CD4-positive, alpha-beta T cell treated with Interleukin-12 subunit alpha and Interleukin-12 subunit beta, for 1 hour (primary cell): ENCODE measurements at places on chromosomes 1 and 21.

- DNase-seq, result no peak
These were observed 24.4 kb upstream of the GNG4 start for GRCh38 chr1:235673981-235674380.

DNA sequence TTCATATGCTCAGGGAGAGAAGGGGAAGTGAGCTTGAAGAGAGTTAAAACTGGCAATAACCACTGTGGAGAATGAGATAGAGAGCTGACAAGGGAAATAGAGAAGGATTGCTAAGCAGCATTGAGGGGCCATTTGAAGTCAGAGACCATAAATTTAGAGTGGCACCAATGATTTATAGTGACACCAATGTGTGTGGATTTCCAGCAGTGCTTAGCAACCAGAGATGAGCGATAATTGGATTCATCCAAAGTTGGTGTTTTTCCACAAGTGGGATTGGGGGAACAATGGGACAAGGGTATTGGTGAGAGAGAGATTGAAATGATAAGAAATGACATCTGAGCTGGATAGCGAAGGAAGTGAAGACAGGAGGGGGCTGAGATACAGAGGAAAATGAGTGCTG is 114.1 kb downstream of the C1orf94 start:
- DNase-seq, result no peak

GRCh38 chr1:37171691-37172090 is 137.4 kb upstream of the GRIK3 start:
- no peak for DNase-seq

DNA sequence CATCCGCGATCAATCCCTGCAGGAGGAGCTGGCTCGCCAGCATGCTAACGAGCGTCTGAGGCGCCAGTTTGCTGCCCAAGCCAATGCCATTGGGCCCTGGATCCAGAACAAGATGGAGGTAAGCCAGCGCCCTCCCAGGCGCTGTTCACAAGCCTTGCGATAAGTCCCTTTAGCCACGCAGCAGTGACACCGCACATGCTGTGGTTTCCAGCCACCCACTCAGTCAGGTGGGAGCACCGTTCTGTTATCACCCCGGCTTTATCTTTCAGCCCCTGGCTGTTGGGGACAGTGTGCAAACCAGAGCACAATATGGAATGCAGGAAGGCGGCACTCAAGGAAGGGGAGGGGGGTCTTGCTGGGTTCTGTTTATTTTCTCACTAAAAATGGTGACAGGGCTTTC is 41.1 kb upstream of the MTR start:
- DNase-seq, result no peak

GRCh38 chr1:7220007-7220406 is 434.8 kb downstream of the CAMTA1 start:
- no peak for DNase-seq

GRCh38 chr1:25524568-25525360 is 18.6 kb upstream of the LDLRAP1 start:
- DNase-seq, result no peak

- no peak for DNase-seq
These were observed 51.4 kb downstream of the PTBP2 start for GRCh38 chr1:96772972-96773371.

DNA sequence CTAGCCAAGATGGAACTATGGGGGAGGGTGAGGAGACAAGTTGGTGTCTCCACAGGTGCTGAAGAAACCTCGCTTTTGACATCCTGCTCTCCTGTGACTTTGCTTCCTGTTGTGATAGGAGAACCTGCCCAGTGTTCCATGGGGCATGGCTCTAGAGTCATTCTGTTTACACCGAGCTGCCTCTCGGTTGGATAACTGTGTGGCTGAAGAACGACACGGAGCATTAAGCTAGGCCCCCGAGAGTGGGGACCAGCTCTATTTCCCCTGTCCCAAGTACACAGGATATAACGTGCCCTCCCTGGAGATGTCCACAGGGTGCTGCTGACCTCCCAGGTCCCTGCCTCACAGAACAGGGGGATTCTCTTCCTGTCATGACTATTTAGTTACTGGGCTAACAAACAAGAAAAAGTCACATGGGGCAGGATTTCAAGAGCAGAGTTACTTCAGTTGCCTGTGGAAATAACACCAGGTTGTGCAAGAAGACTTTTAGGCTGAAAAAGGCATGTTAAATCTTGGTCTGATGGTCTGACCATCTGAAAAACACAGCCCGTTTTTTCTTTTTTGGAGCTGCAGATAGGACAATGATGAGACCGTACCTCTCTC is 29.4 kb upstream of the PPP2R5A start:
- DNase-seq, result no peak

DNA sequence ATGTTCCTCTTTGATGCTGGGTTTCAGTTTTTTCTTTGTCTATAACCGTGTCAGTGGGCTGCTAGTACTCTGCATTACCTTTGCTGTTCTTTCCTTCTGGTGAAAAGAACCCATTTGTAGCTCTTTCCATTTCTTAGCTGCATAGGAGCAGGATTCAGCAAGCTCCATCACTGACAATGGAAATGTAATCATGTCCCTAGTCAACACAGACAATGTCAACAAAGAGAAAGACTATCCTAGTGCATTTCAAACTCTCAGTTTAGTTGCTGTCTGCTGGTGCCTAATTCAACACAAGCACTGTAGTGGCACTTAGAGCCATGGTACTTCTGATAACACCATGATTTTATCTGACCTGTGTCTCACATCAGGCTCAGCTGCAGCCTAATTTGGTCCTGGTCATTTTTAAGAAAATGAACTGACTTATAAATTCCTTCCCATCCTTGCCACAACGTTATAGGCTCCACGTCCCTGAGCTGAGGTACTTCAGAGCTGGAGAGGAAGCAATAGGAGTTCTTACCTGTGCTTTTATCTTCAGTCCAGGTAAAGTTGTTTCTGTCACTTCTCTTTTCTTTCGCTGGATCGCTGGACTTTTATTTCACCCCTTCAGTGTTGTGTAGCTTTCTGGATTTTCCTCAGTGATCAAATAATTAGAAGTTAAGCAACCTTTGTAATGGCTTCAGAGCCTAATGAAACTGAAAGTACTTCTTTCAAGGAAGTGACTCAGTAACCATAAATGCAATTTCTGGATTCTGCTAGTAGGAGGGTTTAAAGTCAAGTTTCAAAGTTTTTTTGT is at the start of gene GBP3:
Gene GBP3, minus strand, starts transcription at position 700 of the 793 bp plus-strand sequence. CDS start 2,145 bp downstream, outside the sequence.
- peak; percentile 57 for DNase-seq

GRCh38 chr1:1400576-1401456 is 1.7 kb upstream of the CCNL2 start:
- no peak for DNase-seq

GRCh38 chr1:59803458-59804038 is 11.2 kb upstream of the HOOK1 start:
- no peak for DNase-seq

DNA sequence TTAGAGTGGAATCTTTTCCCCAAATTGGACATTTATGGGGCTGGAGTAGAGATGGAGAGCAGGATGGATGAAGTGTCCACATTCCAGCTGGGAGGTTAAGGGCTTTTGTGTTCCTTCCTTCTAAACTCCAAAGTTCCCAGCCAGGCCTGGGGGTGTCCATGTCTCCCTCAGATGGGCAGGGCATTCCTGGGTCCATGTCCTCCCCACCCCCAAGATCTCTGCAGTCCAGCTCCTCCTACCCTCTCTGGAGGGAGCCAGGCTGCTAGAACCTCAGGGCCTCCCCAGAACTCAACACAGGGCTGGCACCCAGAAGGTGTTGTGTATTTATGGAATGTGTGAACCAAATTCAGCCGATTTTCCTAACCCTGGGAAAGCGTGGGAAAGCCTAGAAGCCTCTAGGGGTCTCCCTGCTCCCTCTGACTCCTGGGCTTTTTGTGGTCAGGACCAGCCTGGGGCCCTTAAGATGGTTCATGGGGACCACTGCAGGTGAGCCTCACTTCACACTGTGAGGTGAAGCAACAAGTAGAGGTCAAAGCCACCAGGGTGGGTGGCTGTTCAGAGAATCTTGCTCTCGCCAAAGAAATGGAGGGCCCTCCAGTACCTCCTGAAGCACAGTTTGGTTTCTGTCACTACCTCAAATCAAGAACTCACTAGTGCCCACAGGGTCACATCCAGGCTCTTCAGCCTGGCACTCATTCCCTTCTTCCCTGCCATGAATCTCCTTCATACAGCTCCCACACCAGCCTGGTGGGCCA is 54.8 kb downstream of the GLIS1 start:
- DNase-seq, result no peak

GRCh38 chr1:107464827-107465226 is 324.0 kb downstream of the NTNG1 start:
- no peak for DNase-seq

DNA sequence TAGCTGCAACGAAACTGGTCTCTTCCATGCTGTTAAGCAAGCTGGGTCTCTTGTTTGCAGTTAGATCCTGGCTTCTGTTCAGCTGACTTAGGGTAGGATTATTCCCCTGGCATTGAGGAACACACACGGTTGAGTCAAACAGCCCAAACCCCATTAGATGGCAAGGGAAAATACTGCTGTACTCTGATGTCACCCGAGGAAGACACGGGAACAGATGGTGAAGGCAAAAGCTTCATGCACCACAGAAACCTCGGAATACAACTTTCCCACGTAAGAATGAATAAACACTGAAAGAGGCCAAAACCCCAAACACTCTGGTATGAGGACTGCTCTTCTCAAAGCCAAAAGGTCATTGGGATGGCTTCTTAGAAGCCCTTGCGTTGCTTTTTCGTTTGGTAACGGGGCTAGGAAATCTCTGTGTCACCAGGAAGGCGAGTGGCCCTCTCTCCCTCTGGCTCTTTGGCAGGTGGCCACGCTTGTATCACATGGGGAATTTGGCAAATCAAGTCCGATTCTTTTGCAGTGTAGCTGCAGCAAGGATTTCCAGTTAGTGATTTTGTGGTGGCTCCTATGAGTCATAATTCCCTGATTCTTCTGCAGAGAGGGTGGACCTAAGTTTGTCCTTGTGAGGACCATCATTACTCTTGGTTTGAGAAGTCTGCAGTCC is 16.7 kb upstream of the LYST start:
- DNase-seq, result no peak

- no peak for DNase-seq
These were observed 253.9 kb downstream of the DUSP10 start for GRCh38 chr1:221487781-221488524.

- no peak for DNase-seq
These were observed 65.3 kb downstream of the TENT5C start for GRCh38 chr1:117670976-117671780.

GRCh38 chr1:59678493-59679228 is 136.1 kb upstream of the HOOK1 start:
- no peak for DNase-seq

- no peak for DNase-seq
These were observed 106.3 kb upstream of the LYPLAL1 start for GRCh38 chr1:219067350-219067712.

DNA sequence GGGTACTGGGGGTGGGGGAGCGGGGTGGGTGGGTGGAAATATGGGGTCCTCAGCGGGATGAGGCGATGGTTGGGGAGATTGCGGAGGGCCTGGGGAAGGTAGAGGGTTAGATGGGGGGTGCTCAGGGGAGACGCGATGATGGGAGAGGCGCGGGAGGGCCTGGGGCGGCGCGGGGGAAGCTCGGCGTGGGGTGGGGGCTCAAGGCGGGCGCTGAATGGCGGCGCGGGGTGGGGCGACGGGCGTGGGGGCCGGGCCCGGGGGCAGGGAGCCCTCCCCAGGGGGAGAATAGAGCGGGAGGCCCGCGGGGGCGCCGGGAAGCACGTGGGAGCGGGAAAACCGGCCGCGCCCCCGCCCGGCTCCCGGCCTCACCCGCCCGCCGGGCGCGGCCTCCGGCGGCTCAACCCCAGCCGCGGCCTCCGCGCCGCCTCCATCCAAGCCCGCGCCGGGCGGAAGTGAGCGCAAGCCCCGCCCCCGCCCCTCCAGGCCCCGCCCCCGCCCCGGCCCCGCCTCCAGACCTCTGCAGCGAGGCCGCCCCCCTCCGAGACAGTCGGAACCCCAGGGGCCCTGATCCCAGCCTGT is at the start of gene FAAP20:
Gene FAAP20, minus strand, starts transcription at position 454 of the 579 bp plus-strand sequence. Its CDS starts 23 bp downstream, at position 431.
- peak; percentile 84 for DNase-seq

DNA sequence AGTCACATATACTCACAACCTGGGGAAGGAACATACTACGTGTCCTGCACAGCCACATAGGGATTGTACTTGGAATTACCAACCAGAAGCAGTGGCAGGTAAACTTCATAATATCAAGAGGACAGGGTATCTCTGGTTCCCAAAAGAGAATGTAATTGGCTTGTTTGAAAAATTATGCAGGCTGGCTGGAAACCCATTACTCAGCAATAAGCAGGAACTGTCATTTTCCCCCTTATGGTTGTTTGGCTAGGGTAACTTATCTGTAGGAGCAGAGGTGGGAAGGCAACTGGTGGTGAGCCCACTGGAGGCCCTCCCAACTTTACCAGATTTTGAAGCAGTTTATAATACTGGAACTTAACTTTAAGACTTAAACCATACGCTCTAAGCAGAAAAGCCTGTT is 924.1 kb downstream of the LRRIQ3 start:
- no peak for DNase-seq

GRCh38 chr1:101928829-101929228 is 67.9 kb downstream of the OLFM3 start:
- DNase-seq, result no peak

DNA sequence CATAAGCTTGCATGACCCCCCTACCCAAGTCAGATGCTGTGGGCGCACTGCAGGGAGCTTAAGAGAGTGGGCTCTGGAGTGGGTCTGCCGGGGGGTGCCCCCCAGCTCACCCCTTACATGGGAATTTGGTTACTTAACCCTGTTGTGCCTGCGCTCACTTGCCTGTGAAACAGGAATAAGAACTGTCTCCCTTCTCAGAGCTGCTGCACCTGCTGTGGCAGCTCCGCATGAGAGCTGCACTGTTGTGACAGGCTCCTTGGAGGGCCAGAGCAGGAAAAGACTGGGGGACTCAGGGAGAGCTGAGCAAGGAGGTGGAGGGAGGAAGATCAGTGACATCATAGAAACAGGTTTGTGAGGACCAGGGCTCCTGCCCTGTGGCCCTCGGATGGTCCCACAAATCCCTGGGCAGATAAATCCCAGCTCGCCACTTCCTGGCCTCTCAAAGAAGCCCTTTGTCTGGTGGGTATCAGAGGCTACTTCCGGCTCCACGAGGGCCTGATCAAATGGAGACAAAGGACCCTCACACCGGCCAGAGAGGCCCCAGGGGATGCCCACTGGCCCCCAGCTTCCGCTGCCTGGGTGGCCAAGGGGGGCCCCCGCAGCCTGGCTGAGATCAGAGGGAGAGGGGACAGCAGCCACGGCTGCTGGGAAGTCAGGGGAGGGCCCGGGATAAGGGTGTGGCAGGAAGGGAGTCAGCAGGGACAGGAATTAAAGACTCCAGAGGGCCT is 28.9 kb upstream of the LAPTM5 start:
- no peak for DNase-seq

- no peak for DNase-seq
These were observed 33.5 kb upstream of the RGS4 start for GRCh38 chr1:163035446-163036249.

GRCh38 chr1:84311296-84311695 is 9.8 kb downstream of the SAMD13 start:
- DNase-seq, result no peak

DNA sequence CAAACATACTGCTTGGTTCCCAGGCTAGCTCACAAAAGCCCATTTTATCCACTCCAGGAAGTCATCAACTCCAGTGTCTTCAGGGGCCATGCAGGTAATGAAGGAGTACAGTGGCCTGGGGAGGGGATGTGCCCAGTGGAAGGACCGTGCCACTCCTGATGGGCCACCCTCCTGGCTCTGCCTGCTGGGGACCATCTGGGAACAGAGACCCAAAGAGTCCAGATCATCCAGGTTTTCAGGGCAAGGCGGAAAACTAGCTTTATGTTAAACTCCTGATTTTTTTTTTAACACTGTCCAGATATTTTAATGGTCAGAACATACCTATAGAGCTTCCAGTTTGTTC is 75.6 kb downstream of the CD46 start:
- no peak for DNase-seq
